ENCODE measurements at places on chromosomes 3 and 15.

GRCh38 chr3:106820726-106821362, 556.4 kb upstream of the CCDC54 start:
- no peak for DNase-seq

- DNase-seq, result no peak
These were observed 547.2 kb upstream of the TGFBR2 start for GRCh38 chr3:30059240-30059639.

- no peak for DNase-seq
These were observed 16.9 kb downstream of the FAM43A start for GRCh38 chr3:194702545-194702944.

DNA sequence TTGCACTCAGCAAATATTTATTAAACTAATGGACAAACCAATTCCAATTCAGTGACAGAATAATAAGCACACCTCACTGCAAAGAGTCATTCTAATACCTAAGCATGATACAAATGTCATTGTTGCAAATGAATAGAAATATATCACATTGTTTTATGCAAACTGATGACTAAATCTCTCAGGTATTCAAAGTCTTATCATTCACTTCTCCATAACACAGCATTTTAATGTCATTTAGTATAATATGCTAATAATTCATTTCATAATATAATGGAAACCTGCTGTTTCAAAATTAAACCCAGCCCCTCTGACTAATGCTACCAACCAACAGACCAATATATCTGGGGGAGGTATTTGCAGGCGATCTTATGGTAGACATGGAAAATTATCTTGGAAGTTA, 71.8 kb downstream of the FGF7 start:
- DNase-seq, result peak; percentile 52

DNA sequence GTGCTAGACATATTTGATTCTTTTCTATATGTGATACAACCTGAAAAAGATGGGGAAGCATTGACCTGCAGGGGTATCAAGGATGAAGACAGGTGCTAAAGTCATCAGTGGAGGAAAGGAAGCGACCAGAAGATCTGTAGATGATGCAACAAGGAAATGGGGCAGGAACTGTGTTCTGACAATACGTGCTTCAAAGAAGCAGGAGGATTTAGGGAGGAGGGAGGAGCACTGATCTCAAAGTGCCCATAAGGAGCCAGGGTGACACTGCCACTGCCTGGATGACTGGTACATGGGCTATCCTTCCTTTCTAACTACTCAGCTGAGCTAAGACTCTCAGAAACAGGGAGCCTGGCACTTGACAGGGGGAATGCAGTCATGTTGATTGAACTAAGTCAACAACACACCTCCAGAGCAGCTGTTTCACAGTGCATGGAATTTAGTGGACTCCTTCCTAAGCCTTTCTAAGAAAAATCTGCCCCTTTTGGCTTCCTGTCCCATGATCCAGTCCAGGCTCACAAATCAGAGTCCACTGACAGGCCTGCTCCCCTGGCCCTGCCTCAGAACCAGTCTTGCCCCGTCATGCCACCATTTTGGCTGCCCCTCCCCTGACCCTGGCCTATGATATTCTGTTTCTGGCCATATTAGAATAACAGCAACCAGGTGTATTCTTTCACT, 12.0 kb downstream of the LYSMD4 start:
- DNase-seq, result no peak

DNA sequence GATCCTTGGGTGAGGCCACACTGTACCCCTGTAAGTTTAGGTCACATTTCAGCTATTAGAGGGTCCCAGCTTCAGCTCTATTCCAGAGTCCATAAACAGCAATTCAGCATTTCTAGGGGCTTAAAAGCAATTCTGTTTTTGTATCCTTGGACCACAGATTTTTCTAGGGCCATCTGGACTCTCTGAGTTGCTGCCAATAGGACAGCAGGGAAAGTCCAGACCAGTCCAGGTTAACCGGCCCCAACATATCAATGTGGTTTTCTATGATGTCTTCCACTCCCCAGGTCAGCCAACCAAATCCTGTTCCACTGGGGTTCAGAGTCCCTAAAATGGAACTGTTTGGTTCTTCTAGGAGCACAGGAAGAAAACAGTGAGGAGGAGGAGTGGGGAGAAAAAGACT, 40.0 kb downstream of the TYRO3 start:
- no peak for DNase-seq

DNA sequence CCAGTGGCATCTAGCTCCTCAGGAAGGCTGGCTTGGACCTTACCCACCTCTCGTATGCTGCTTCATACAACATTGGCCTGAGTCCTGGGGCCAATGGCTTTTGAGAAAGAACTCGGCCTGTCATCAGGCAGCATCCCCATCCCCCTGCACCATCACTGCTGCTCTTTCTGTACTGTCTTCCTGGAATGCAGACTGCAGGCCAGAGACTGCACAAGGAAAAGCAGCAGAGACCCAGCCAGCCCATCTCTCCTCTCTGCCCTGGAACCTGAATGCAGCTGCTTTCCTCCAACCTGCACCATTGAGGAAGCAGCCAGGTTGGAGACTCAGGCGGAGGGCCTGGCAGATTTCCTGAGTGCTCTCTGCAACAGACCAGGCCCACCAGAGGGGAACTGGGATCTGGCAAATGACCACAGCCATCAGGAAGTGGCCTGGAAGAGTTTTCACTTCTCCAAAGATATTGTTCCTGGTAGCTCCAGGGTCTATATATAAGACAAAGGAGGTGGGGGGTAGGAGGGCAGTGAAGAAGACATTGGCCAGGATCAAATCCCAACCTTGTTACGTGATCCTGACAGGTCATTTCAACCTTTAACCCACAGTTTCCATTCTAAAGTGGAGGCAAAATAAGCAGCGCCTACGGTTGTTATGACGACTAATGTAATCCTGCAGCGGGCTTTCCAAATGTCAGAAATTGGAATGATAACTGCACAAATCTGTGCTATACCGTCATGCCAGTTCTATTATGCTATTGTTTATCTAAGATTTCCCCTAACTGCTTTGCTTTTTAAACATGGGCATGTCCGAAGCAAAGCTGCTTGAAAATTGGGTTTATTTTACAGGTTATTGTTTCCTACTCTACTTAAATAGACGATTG, 24.4 kb upstream of the RAB7A start:
- no peak for DNase-seq

DNA sequence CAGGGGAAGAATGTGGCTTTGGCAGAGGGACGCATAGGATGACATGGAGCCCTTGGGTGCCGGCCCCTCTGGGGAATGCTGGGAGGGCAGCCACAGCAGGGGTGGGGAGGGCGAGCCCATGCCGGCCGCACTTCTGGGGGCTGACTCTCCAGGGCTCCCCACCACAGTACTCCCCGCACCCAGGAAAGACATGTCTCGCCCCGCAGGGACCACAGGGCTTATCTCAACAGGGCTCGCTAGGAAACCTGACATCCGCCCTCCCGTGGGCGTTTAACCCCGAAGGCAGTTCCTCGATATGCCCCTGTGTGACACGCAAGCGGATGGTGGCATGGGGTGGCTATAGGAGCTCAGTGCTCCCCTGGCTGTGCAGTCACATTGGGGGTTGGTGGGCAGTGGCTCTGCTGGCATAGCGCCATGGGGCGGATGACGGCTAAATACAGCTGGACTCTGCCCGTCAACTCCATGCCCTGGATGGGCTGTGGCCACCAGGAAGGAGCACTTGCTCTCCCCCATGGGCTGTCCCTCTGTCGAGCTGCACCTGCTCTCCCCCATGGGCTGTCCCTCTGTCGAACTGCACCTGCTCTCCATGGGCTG, 141.4 kb downstream of the ADAMTS17 start:
- DNase-seq, result no peak

DNA sequence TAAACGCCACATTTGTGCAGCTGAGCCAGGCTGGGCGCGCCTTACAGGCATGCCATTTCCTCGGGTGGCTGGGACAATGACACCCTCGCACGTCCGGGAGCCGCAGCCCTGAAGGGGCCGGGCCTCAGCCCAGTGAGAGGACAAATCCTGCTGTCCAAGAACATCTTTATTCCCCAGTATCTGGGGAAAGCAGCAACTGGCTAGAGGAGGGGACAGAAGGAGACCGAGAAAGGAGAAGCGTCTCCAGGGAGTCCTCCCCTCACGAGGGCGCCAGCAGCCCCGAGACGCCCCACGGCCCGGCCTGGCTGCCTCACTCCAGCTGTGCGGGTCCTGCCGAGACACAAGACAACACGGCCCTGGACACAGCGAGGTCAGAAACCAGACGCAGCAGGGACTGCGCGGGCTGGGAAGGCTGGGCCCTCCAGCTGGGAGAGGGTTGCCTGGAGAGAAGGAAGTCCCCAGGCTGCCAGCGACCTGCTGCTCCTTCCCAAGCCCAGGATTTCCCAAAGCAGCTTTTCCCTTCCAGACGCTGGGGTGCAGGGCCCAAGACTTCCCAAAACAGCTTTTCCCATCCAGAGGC, 130.2 kb downstream of the CHSY1 start:
- no peak for DNase-seq

GRCh38 chr3:167837466-167837865, 101.9 kb downstream of the SERPINI1 start:
- peak; percentile 21 for DNase-seq

DNA sequence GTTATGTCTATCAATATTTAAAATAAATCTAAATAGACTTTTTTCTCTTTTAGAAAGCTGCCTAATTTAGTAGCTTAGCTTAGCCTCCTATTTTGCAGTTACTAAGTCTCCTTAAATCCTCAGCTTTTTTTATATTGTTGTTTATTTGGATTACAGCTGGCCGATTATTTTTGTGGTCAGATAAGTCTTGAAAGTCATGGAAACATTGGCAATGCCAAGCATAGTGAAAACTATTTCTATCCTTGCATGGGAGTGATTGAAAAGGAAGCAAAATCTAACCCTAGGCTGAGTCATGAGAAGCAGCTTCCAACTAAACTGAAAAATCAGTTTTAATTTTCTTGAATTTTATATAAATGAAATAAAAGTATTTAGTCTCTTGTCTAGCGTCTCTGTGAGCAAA, 1063.0 kb upstream of the GBE1 start:
- DNase-seq, result no peak

- peak; percentile 10 for DNase-seq
These were observed 102.9 kb downstream of the CACNA1D start for GRCh38 chr3:53597136-53597915.

- DNase-seq, result no peak
These were observed 6.5 kb upstream of the CILP start for GRCh38 chr15:65217526-65218482.

GRCh38 chr3:50675179-50676030, 678 bp downstream of the DOCK3 start:
- no peak for DNase-seq

DNA sequence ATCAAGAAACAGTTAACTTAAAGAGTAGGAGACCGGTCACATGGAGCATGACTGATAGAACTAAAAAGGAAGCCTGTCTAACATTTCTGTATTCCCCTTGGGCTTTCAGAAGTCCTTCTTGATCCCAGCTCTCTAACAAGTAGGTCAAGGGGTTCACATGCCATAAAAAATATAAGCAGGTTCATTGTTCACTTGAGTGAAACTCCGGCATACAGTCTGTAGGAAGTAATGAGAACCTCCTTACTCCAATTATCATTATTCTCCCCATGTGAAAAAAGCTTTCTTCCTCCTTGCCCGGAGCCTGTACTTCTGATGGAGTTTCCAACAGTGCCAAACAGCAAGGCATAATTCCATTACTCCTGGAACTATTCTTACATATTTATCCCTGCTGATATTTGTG, 242.8 kb upstream of the CNTN4 start:
- no peak for DNase-seq

GRCh38 chr3:140223631-140224030, 288.6 kb downstream of the CLSTN2 start:
- peak; percentile 77 for DNase-seq

DNA sequence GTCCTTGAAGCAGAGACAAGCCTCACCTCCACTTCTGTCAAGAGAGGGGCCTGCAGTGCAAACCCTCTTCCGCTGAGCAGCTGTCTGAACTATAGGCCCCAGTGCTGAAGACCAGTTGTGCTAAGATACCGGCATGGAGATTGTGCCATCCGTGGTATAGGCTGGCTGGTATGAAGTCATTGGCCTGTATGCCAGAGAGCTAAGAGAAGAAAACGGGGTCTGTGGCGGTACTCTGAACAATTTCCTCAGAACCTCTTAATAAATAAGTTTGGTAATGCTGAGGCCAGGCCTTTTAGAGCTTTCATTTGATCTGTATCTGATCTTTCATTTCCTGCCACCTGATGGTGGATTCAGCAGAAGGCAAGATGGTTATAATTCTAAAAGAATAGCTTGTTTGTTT, 123.0 kb downstream of the LRIG1 start:
- no peak for DNase-seq

GRCh38 chr3:146306656-146307455, 56.0 kb upstream of the PLSCR4 start:
- no peak for DNase-seq

DNA sequence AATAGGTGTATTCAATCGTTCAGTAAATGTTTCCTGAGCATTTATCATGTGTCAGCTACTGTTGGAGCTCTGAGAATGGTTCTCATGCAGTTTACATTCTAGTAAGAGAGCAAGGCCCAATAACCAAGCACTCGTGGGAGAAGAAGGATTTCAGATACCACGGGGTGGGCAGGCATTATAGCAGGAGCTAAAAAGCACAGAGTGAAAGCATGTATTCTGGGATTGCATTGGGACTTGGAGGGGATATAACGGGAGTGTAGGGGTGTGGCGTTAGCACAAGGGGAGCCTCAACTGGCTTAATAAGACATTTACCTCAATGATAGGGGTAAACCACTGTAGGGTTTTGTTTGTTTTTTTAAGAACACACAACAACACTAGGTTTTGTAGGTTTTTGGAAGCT, 1.6 kb upstream of the SIAH2 start:
- DNase-seq, result no peak

GRCh38 chr3:138375447-138375846, 27.1 kb downstream of the MRAS start:
- no peak for DNase-seq

DNA sequence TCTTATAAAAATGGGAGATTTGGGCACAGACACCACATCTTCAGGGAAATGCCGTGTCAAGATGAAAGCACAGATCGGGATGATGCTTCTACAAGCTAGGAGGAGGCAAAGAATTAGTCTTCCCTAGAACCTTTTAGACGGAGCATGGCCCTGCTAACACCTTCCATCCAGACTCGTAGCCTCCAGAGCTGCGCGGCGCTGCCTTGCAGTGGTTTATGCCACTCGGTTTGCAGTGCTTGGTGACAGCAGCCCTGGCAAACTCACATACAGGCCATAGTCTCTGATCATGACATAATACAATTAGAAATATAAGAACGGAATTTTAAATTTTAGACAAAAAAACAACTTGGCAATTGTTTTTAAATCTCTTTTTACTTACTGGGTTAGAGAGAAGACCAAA, 37.1 kb upstream of the SLC41A3 start:
- DNase-seq, result no peak

GRCh38 chr15:34242331-34242710, 17.5 kb downstream of the EMC4 start:
- no peak for DNase-seq

Data from bronchial epithelial cell (primary cell).